ENCODE measurements at places on chromosomes 4 and X. TPM values are rescaled to one million over a fixed set of nuclear protein-coding genes. Genes with fewer than 3 reads are reported as not detected.

Gene ARMCX1
- 67.9 TPM for total RNA-seq

Gene KDR
- total RNA-seq, result 16.5 TPM

Gene TREX2
- 0.25 TPM for total RNA-seq

Gene CACNA1F
- not detected for total RNA-seq

Gene BEX2
- 108 TPM for total RNA-seq

Gene LEF1
- 7.1 TPM for total RNA-seq

Gene LRAT
- under 0.01 TPM for total RNA-seq

Gene HSFX1
- 3.0 TPM for total RNA-seq

Gene EFHC2
- total RNA-seq, result 2.2 TPM

Gene NHSL2
- 1.7 TPM for total RNA-seq

Gene MAGEA1
- total RNA-seq, result not detected

Gene LIAS
- total RNA-seq, result 8.4 TPM

Gene CT47B1
- total RNA-seq, result not detected

Gene SPANXN4
- total RNA-seq, result not detected

Gene DCAF8L2
- not detected for total RNA-seq

Gene FAM156B
- 14.0 TPM for total RNA-seq

Gene GIMD1
- not detected for total RNA-seq

Gene MAGEB2
- total RNA-seq, result not detected

Gene LRIT3
- 0.25 TPM for total RNA-seq

Gene TAF7L
- total RNA-seq, result under 0.01 TPM

Gene HPSE
- 0.49 TPM for total RNA-seq

Gene CDKL5
- total RNA-seq, result 55.3 TPM

Gene PTTG2
- total RNA-seq, result not detected

Gene TLR1
- 8.9 TPM for total RNA-seq

Gene XAGE2
- total RNA-seq, result not detected

Gene DMD
- 49.4 TPM for total RNA-seq

Gene NAP1L5
- 43.5 TPM for total RNA-seq

Gene GUF1
- 39.6 TPM for total RNA-seq

Gene PAGE5
- total RNA-seq, result not detected

Gene SPIN4
- total RNA-seq, result 8.9 TPM

Gene CPE
- total RNA-seq, result 349 TPM

Gene SHROOM2
- total RNA-seq, result 17.9 TPM

Gene RAB40A
- 1.2 TPM for total RNA-seq

Gene PRKX
- 16.5 TPM for total RNA-seq

Gene RRAGB
- 63.9 TPM for total RNA-seq

Gene TASL
- total RNA-seq, result 0.49 TPM

Gene KLB
- total RNA-seq, result 0.25 TPM

Gene PASD1
- not detected for total RNA-seq

Gene TLR7
- 0.98 TPM for total RNA-seq

Gene TLR3
- total RNA-seq, result 0.74 TPM

Gene NKX1-1
- total RNA-seq, result not detected

Gene RNF4
- total RNA-seq, result 33.9 TPM

Gene MAGEA6
- not detected for total RNA-seq

Gene IRAK1
- total RNA-seq, result 10.6 TPM

Gene HELT
- total RNA-seq, result not detected

Gene CRLF2
- under 0.01 TPM for total RNA-seq

Gene SCRG1
- total RNA-seq, result 3.0 TPM

Gene DCAF12L2
- total RNA-seq, result 5.2 TPM

Gene TRPC3
- total RNA-seq, result 5.4 TPM

Gene MAD2L1
- total RNA-seq, result 5.7 TPM

Gene C4orf36
- total RNA-seq, result 2.2 TPM

Measured in temporal lobe (tissue), 4 donors.